Activated CD8-positive, alpha-beta memory T cell treated with anti-CD3 and anti-CD28 coated beads for 48 hours (primary cell): ENCODE measurements at places on chromosomes 2 and 18.

- DNase-seq: peak; percentile 45
Measured at GRCh38 chr2:143128681-143129580, at the start of gene ARHGAP15. Gene ARHGAP15 (plus strand): TSS chr2:143129419.

DNA sequence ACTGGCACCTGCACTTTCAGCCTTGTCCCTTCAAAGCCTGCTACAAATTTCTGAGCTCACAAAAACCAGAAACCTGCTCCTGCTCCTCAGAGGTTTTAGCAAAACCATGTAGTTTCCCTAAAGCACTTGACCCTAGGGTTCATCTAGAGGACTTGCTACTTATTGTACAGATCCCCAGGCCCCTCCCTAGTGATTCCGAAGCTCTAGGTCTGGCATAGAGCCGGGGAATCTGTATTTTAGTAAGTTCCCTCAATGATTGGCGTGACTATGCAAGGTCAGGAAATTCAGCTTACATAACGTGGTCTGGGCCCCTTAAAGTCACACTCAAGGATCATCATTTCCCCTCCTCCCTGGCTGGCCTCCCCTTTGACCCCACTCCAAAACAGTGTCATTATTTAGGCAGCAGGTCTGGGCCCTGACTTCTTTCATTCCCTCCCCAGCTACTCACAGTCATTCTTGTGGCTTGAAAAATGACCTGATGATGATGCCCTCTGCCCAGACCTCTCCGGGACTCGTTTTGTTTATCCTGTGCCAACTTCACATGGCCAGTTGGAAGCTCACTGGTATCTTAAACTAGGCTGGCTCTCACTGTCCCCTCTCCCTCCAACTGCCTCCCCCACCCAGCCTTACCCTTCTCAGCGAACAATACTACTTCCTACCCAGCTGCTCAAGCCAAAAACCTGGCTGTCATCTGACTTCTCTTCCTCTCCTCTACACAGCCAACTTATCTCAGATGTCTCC lies 36.0 kb downstream of the WDFY1 start:
- no peak for DNase-seq

GRCh38 chr2:120846406-120847095 lies 110.9 kb downstream of the GLI2 start:
- no peak for DNase-seq

GRCh38 chr2:202158796-202159195 lies 79.6 kb downstream of the SUMO1 start:
- no peak for DNase-seq

DNA sequence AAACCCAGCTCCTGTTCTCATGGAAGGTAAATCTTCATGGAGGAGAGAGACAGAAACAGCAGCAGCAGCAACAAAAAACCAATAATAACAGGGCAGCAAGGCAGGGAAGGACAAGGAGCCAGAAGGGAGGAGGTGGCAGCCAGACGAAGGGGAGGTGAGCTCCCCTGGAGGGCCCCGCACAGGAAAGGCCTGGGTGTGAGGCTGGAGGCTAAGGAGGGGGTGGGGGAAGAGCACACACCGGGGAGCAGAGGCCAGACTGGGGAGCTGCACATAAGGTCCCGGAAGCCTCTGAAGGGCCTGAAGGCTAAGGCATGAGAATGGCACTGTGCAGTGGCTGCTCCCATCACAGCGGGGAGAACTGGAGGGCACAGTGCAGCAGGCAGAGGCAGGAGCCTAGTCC lies 94.8 kb upstream of the SMAD7 start:
- DNase-seq: no peak

GRCh38 chr18:8989017-8989416 lies 113.5 kb upstream of the NDUFV2 start:
- no peak for DNase-seq

DNA sequence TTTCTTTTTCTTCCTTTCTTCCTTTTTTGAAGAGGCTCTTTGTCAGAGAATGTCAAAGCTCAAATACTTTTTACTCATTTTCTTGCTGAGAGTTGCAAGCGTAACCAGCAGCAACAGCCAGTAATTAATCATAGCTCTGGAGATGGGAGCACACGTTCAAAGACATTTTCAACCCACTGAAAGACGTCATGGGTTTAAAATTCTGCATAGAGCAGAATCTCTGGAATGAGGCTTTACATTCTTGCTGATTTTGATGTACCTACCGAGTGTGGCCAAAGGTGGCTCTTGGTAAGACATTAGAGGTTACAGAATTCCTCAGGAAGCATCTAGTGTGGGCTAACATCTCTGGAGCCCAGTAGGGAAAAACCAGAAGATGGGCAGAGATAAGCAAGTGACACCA lies 292.5 kb downstream of the MTX2 start:
- no peak for DNase-seq

GRCh38 chr2:160652236-160652635 lies 158.6 kb upstream of the RBMS1 start:
- peak; percentile 18 for DNase-seq
